ENCODE measurements at places on chromosomes 2 and 18. TPM values are rescaled to one million over a fixed set of nuclear protein-coding genes. Genes with fewer than 3 reads are reported as not detected.

Gene MARCHF7
- 35.3 TPM for total RNA-seq

Gene KDSR
- total RNA-seq = 46.3 TPM

Gene GLB1L
- 10.8 TPM for total RNA-seq

Gene MDH1B
- total RNA-seq = 0.93 TPM

Gene FARSB
- total RNA-seq = 18.8 TPM

Gene MC2R
- total RNA-seq = not detected

Gene CCDC74B
- 21.1 TPM for total RNA-seq

Gene SLC38A11
- not detected for total RNA-seq

Gene FMNL2
- 38.6 TPM for total RNA-seq

Gene COL3A1
- total RNA-seq = not detected

Gene SLC23A3
- 0.42 TPM for total RNA-seq

Gene ALPG
- total RNA-seq = not detected

Gene CRYGD
- not detected for total RNA-seq

Gene REG3A
- not detected for total RNA-seq

Gene CYS1
- total RNA-seq = 1.7 TPM

Gene FOXD4L1
- 0.19 TPM for total RNA-seq

Gene DLX1
- total RNA-seq = 10.2 TPM

Gene MSH2
- total RNA-seq = 48.1 TPM

Gene SERPINB7
- total RNA-seq = 2.8 TPM

Gene C2orf78
- total RNA-seq = not detected

Gene KANSL3
- 18.9 TPM for total RNA-seq

Gene THSD7B
- 0.16 TPM for total RNA-seq

Gene CCL20
- not detected for total RNA-seq

Gene PMAIP1
- total RNA-seq = 61.3 TPM

Gene RTP5
- total RNA-seq = not detected

Gene FLACC1
- 1.1 TPM for total RNA-seq

Gene RGPD3
- total RNA-seq = 0.08 TPM

Gene IL1RL2
- not detected for total RNA-seq

Gene CCDC102B
- 64.2 TPM for total RNA-seq

Gene GCG
- not detected for total RNA-seq

Gene FAM237A
- total RNA-seq = not detected

Gene MRPL30
- 37.9 TPM for total RNA-seq

Gene KIF5C
- 4.7 TPM for total RNA-seq

Gene DNAH7
- 0.04 TPM for total RNA-seq

Gene INO80D
- total RNA-seq = 4.0 TPM

Gene MTERF4
- 34.4 TPM for total RNA-seq

Gene IL1RL1
- total RNA-seq = 2.8 TPM

Gene HOXD11
- not detected for total RNA-seq

Gene CCBE1
- 10.1 TPM for total RNA-seq

Gene ANKRD30B
- total RNA-seq = 1.4 TPM

Gene CD302
- total RNA-seq = 3.9 TPM

Gene UGT1A5
- total RNA-seq = not detected

Gene ATP6V1C2
- 0.60 TPM for total RNA-seq

Gene EVX2
- total RNA-seq = 0.05 TPM

Gene COLEC12
- 2.4 TPM for total RNA-seq

All from A375 (cell line).